ENCODE measurements at places on chromosomes 7 and 10.
A peak's percentile ranks its signal among the peaks of the same experiment; 100 is the strongest.

- peak; percentile 77 for DNase-seq
Observed at GRCh38 chr10:129970465-129971364, 6.6 kb upstream of the EBF3 start.

GRCh38 chr10:26557641-26558014 lies 119.5 kb downstream of the APBB1IP start:
- DNase-seq: no peak

DNA sequence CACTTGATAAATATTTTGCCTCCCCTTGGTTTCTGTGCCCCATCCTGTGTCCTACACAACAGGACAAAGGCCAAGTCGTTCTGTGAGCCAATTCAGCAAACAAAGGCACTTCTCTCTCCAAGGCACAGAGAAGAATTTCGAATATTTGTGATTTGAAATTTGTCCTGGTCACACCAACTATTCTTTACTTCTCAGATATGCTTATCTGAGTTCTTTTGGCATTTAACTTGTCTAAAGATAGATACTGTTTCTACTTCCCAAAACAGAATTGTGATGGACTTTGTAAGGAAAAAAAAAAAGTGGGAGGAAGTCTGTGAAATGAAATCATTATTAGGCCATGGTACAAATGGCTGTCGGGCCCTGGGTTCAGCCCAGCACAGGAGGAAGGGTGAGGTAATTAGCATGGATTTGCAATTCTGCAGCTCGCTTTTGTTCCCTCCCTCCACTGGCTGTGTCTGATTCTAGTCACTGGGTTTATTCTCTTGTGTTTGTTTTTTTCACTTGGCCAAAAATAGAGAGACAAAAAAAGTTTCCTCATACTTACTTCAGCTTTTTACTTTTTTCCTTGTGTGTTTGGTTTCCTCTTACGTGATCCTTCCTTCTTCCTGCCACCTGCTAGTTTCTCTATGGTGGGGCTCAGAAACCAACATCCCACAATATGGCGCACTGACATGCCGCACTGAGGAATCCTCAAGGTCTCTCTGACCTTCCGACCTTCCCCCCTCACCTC lies 108.2 kb upstream of the MKLN1 start:
- no peak for DNase-seq

DNA sequence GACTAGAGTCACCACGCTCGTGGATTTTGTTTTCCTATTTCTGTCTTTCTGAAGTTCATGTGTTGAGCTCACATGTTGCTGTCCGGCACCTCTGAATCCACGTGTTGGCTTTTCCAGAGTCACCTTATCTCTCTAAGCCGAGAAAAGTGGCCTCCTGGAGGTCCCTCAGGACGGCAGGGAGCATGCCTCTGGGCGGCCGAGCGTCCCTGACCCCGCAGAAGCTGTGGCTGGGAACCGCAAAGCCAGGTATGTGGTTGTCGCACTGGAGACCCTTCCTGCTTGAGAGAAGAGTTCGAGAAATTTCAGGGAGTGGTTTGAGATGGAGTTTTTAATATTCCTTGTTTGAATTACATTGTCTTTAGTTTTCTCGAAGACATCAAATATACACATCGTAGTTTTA lies 12.6 kb downstream of the IQCE start:
- no peak for DNase-seq

GRCh38 chr7:6590645-6591110 lies 857 bp downstream of the INTS15 start:
- no peak for DNase-seq

GRCh38 chr10:78869508-78870454 lies 199.0 kb upstream of the ZMIZ1 start:
- DNase-seq: no peak

GRCh38 chr7:43630482-43630881 lies 47.6 kb downstream of the STK17A start:
- DNase-seq: no peak

GRCh38 chr7:3673524-3673923 lies 372.5 kb downstream of the SDK1 start:
- no peak for DNase-seq

DNA sequence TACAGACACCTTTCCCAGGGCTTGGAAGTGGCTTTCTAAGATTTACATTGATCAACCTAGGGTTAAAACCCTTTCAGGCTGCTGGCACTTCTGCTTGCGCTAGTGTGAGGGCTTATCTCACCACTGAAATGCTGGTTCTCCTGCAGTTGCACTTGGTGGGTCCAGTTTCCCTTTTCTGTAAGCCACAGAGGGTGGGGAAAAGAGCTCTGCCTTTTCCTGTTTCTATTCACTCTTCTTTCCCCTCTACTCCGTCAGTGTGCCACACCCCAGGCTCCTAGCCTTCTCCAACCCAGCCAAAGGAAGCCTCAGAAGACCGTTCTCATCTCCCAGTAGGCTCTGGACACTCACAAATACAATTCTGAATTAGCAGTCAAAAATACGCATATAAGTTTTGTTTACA lies 19.0 kb upstream of the CAPZA2 start:
- no peak for DNase-seq

DNA sequence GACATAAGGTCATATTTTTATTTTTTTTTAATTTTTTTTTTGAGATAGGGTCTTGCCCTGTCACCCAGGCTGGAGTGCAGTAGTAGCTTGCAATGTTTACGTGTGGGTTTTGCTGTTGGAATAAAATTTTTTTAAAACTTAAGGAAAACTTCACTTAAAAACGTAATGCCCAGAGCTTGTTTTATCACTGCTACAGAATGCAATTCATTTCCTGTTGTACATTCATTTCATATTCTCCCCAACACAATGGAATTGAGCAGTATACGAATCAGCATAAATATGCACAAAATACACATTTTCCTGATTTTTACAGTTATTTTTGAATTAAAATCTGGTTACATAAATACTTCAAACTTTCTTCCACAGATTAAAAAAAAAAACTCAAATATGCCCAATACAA lies 40.3 kb downstream of the RSU1 start:
- DNase-seq: no peak

GRCh38 chr10:1626835-1627234 lies 110.5 kb downstream of the ADARB2 start:
- no peak for DNase-seq

DNA sequence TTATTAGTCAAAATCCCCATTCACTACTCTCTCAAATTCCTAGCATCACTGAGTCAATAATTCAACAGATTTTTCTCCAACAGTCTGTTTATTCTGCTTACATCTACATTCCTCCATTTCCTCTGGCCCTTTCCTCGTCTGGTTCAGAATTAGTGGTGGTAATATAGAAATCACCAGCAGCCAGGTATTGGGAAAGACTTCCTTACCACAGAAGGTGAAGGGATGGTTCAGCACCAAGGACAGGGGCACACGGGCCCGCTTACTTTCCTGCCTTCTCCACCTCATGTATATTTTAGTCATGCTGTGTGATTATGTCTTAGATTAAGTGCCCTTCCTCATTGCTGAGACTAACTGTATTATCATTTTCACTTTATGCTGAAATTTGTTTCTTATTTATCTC lies 70.4 kb upstream of the APBB1IP start:
- peak; percentile 27 for DNase-seq

DNA sequence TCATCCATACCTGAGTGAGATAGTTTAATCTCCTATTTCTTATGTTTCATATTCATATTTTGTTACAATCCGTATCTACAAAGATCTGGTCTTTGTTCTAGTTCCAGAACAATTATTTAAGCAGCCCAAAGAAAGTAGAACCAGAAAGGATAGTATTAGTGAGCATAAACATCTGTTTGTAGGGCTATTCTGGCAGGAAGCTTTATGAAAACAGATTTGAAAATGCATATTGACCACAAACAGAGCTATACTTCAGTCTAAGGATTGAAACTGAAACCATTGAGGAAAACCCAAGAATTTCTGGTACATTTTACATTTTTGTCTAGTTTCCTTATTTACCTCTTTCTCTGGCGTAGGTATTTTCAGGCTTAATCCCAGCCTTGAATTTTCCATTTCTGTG lies 28.1 kb downstream of the LRGUK start:
- no peak for DNase-seq

GRCh38 chr7:50812094-50812493 lies 29.4 kb upstream of the GRB10 start:
- DNase-seq: no peak

All from muscle of arm (tissue), 14 donors.